ENCODE measurements at places on chromosomes 3 and 15. TPM values are rescaled to one million over a fixed set of nuclear protein-coding genes. Genes with fewer than 3 reads are reported as not detected.
A peak's percentile ranks its signal among the peaks of the same experiment; 100 is the strongest.

- DNase-seq = no peak
These were observed 416.3 kb upstream of the EPHA3 start for GRCh38 chr3:88691081-88691480.

NR2E3 gene
- 0.63 TPM for total RNA-seq

UCN2 gene
- 0.54 TPM for total RNA-seq

DNA sequence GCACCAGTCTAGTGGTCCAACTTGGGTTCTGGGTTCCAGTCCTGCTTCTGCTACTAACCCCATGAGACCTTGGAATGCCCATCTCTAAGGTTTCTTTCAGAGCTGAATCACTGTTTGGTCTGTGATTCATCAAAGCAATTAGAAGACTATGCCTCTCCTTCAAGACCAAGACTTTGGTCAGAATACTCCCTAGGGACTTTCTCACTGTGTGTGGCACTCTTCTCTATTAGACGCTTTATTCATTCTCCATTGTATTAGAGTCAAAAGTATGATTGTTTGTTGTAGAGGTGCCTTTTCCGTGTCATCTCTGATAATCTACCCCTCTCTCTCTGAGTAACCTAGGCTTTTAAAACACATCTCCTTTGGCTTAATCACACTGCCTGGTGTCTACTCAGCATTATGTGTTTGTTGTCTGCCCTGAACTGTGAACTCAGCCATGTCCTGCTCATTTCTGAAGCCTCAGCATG lies 90.5 kb downstream of the LPP start:
- peak; percentile 52 for DNase-seq

DNA sequence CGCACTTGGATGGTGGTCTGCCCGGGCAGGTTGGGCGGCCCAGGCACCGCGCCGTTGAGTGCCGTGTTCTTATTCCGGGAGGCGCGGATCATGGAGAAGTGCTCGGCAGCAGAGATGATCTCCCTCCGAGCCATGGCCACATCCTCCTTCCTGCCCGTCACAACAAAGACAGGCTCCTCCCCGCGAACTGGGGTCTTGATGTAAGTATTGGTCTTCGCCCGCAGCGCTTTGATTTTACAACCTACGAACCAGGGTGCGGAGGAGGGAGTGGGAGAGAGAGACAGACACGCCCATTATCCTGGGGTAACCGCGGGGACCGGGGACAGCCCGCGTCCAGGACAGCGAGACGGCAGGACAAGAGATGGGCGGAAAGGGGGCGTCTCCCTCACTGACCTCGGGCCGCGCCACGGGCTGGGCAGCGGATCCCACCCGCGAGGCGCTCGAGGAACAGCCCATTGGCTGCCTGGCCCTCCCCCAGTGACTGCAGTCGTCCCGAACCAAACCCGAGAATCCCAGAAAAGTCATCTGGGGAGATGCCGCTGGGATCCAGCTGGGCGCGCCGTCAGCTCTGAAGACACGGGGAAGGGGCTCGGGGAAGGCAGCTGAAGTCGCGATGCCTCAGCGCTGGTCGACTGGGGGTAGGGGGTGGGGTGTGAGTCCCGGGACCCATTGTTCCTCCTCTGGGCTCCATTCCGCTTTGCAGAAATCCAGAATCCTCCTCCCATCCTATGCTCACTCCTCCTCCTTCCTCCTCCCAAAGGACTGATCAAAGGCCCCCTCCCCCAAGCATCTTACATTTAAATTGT lies 1.2 kb downstream of the MEX3B start:
- peak; percentile 63 for DNase-seq

Data from fibroblast of the aortic adventitia (primary cell).